ENCODE measurements at places on chromosomes 7 and 10. TPM values are rescaled to one million over a fixed set of nuclear protein-coding genes. Genes with fewer than 3 reads are reported as not detected.

Gene CALCR
- 0.17 TPM for total RNA-seq

GRCh38 chr10:14782691-14783363 lies 8.1 kb upstream of the FAM107B start:
- DNase-seq = peak; percentile 69

- no peak for DNase-seq
Observed at GRCh38 chr7:40571796-40572195, 437.0 kb downstream of the SUGCT start.

Gene ASZ1
- total RNA-seq = not detected

- DNase-seq = no peak
Observed at GRCh38 chr7:47737601-47738000, 155.7 kb upstream of the TNS3 start.
